ENCODE measurements at places on chromosomes 7 and 10. TPM values are rescaled to one million over a fixed set of nuclear protein-coding genes. Genes with fewer than 3 reads are reported as not detected.

DNA sequence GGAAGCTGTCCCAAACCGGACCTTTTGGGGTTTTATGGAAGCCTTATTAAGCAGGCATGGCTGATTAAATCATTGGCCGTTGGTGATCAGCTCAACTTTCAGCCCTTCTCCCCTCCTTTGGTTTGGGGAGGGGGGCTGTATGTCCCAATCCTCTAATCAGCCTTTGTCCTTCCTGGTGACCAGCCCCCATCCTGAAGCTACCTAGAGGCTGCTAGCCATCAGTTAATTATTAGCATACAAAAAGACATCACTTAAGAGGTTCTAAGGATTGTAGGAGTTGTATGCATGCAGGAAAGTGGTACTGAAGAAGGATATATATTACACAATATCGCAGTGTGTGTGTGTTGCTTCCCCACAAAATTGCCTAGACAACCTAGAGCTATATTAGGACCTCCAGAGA lies 553.3 kb upstream of the FZD8 start:
- no peak for DNase-seq

DNA sequence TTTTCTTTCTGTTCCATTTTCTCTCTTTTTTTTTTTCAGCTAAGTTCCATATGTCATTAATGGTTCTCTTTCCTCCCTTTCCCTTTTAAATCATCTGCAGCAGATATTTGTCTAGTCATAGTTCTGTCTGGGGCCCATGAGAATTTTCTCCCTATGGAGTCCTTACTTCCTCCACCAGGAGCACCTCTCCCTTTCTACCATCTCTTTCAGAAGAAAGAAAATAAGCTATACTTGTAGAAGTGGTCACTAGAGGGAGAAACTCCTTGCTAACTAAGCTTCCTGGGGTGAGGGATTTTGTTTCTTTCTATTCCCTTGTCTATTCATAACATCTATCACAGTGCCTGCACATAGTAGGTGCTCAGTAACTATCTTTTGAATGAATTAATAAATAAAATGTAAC lies 230.2 kb upstream of the HPS1 start:
- DNase-seq, result no peak

GRCh38 chr7:93544691-93545090 lies 29.8 kb downstream of the CALCR start:
- no peak for DNase-seq

- DNase-seq, result no peak
Observed at GRCh38 chr7:76515999-76516443, 5.7 kb downstream of the UPK3B start.

GRCh38 chr7:50869108-50869725 lies 86.5 kb upstream of the GRB10 start:
- DNase-seq, result peak; percentile 87

DNA sequence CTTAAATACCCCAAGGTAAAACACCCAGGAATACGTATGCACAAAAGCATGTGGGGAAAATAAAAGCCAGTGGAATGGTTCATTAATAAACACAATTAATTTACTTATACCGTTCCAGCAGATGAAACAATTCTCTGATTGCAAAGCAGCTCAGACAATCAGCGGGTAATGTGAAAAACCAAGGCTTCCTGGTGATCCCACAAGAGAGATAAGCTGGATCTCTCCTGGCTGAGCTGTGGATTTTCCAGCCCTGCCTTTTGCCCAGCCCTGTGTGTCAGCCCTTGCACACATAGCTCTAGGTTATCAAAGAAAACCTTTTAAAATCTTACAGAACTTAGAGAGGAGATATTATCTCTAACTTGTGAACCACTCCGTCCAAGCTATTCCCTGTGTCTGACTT lies 1010.7 kb upstream of the AUTS2 start:
- no peak for DNase-seq

DNA sequence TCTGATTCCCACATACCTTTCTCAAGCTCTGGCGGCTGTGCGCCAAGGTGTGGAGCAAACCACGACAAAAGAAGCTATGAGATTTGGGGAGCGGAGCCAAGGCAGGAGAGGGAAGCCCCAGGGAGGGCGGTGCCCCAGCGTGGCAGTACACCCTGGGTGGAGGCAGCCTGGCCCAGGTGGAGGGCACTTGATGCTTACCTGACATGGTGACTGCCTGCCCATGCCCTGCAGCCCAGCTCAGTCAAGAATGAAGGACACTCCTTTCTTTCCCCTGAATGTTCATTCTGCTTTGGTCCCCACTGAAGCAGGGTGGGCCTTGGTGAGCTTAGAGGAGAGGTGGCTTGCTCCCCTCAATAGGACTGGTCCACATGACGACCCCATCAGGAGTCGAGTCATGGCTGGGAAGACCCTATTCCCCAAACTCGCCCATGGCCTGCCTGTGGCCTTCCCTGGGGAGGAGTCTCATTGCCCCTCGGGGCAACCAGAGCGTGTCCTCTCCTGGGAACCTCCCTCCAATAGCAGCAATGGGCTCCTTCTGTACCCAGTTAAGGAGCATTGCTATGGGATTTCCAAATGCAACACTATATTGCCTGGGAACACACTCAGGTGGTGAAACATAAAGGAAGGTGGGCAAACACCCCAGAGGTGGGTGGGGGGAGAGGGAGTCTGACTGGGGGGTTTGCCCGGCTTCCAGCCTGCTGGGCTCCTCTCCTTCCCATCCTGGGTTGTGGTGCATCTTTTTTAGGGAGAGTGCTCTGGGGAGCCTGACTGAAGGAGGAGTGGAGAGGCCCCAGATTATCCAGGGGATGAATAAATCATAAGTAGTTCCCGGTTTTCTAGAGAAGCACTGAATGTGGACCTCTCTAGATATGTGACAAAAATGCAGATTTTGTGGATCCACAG lies 22.7 kb downstream of the RAMP3 start:
- DNase-seq, result no peak

- DNase-seq, result no peak
Observed at GRCh38 chr10:22969704-22970103, 41.9 kb downstream of the ARMC3 start.

- DNase-seq, result no peak
Observed at GRCh38 chr10:61125560-61126170, 181.7 kb upstream of the RHOBTB1 start.

Gene NRP1
- 281 TPM for total RNA-seq

All from renal cortical epithelial cell (primary cell).